CMK (cell line): ENCODE measurements at places on chromosomes 16 and 17.
A peak's percentile ranks its signal among the peaks of the same experiment; 100 is the strongest.

- DNase-seq, result no peak
Observed at GRCh38 chr16:24984903-24985675, 30.1 kb downstream of the ARHGAP17 start.

- no peak for DNase-seq
Observed at GRCh38 chr17:78993241-78993956, 13.7 kb upstream of the LGALS3BP start.

- DNase-seq, result peak; percentile 22
Observed at GRCh38 chr16:71499775-71500364, 10.7 kb upstream of the ZNF19 start.

- DNase-seq, result no peak
Observed at GRCh38 chr17:65453204-65453931, 108.1 kb downstream of the AXIN2 start.

DNA sequence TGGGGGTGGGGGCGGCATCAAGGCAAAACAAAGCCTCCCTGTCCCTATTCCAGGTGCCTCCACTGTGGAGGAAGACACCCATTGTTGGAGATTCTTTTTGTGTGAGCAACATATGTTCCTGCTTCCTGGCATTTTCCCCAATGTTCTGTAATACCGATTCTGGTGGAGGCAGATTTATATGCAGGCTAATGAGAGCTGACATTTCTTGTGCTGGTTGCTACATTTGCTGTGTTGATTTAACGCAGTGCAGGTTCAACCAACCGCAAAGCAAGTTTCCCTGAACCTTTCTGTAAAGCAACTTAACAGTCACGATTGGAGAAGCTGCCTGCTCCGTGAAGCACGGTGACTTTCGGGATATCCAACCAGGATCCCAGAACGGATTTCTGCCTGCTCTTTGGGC, 260.5 kb downstream of the CBLN1 start:
- no peak for DNase-seq

DNA sequence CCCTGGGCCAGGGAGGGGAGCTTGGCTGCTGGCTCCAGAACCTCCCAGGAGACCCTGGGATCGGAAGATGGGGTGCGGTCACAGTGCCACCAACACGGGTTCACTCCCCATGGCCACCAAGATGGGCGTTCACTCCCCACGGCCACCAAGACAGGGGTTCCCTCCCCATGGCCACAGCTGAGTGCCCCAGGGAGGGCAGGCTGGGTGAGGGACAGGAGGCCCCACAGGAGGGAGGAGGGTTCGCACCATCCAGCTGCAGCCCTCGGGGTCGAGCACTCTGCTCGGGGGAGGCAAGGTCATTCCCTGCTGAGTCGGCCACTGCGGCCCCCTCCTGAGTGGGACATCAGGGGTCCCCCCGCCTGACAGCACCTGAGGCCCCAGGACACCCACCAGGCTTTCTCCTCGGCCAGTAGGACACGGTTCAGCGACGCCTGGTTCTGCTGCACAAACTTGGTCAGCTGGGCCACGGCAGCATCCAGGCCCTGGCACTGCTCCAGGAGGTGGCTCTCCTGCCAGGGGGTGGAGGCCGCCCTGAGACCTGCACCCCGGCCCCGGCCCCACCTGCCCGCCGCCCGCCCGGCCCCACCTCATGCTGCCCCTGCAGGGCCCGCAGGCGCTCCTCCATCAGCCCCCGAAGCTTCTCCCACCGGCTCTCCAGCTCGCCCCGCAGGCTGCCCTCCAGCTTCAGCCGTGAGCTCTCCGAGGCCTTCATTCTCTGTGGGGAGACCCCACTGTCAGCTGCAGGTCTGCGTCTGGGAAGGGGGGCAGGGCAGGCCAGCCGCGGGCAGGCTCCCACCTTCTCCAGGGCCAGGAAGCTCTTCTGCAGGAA, 5.9 kb downstream of the CCDC154 start:
- DNase-seq, result no peak

GRCh38 chr17:81821603-81822311, 11.3 kb downstream of the MCRIP1 start:
- DNase-seq, result peak; percentile 70

- no peak for DNase-seq
Observed at GRCh38 chr17:70041061-70041460, 34.0 kb upstream of the KCNJ16 start.

GRCh38 chr16:11140466-11140865, 115.5 kb downstream of the SOCS1 start:
- DNase-seq, result no peak

- peak; percentile 73 for DNase-seq
Observed at GRCh38 chr17:28547623-28548416, 4.6 kb downstream of the UNC119 start.

DNA sequence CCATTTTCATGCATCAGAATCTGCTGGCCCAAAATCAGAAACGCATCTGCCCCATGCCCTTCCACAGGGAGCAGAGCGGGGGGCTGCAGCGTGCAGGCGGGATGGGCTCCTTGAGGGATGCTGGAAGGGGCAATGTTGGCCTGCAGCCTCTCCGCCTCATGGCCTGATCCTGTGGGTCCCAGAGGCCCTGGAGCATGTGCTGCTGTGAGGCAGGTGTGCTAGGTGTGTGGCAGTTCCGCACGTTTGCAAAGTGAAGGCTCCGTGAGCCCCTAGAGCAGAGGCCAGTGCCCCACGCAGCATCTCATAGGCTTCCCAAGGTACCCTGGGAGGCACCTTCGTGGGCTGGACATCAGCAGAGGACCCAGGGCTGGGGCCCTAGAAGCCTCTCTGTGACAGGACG, 36.4 kb upstream of the CDH15 start:
- no peak for DNase-seq

DNA sequence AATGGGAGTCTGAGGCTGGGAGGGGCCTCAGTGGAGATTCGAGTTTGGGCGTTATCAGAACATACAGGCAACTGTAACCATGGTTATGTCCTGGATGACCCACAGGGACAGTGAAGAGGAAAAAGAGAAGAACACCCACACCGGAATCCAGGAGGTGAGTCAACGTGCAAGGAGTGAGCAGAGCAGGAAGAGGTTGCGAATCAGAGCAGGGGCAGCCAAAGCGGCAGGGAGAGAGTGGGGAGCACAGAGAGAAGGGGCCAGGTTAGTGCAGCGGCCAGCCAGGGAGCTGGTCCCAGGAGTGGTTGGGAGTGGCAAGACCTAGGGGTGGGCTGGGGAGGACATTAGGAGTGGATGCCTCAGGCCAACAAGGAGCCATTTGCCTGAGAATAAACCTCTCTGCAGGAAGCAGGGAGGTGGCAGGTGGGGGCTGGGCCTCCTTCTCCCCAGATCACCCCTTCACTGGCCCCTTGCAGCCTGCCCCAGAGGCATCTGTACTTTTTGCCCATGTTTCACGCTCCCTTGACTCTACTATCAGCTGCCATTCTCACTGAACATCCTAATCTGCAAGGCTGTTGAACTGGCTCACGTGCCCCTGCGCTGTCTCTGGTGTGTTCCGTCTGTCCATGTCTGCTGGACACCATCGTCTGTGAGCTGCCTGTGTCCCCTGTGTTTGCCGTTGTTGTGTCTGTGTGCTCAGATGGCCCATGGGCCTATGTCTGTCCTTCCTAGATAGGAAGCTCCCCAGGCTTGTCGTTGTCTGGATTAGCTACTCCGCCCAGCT, 5.1 kb downstream of the KRT13 start:
- DNase-seq, result no peak

GRCh38 chr16:14527411-14528044, 102.5 kb downstream of the PARN start:
- no peak for DNase-seq

DNA sequence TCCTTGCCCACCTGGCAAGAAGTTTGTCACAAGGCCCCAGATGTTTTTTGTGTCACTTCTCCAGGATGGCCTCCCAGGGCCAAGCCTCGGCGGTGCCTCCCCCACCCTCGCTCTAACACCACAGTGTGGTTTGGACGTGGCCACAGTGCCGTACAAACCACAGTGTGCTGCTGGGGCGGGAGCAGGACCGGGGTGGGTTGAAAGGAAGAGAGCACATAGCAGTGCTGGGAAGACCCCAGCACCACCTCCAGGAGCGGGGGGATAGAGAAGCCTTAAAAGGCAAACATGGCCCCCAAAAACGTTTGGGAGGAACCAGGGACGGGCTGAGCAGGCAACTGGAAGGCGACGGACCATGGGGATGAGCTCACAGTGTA, 5.0 kb upstream of the BCL6B start:
- no peak for DNase-seq

GRCh38 chr16:919658-920050, 51.1 kb downstream of the LMF1 start:
- no peak for DNase-seq

DNA sequence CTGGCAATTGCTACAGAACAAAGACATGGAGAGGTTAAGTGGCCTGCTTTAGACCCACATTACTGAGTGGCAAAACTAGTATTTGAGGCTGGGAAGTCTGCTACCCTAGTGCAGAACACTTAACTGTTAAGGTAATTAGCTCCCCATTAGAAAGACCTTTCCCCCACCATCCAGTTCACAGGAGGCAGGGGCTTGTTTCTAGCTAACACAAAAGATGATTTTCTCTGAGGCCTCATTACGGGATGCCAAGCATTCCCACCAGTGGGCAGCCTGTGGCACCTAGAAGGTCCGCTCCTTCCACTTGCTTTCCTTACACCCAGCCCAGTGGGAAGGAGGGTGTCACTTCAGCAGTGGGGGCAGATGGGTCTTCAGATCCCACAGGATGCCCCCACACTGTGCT, 99.1 kb downstream of the RBFOX1 start:
- no peak for DNase-seq

DNA sequence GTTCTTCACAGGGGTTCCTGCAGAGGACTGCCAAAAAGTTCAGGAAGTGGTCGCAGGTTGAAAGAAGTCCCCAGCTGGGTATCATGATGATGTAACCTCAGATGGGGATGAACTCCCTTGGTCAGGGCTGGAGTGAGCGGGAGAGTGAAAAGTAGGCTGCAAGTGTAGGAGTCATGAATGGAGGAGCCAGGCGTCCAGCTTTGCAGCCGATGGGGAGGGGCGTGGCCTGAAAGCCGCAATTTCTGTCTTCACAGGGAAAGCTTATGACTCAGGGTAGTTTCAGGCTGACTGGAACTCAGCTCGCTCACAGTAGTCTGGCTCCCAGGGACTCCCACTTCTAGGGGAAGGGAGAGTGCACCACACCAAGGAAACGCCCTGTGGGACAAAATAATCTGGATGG, 70.0 kb upstream of the HS3ST3A1 start:
- no peak for DNase-seq

- no peak for DNase-seq
Observed at GRCh38 chr16:2857451-2858244, at the start of gene PRSS22. Gene PRSS22, minus strand, starts transcription at chr16:2858170. Its CDS starts 66 bp downstream, at chr16:2858104.

DNA sequence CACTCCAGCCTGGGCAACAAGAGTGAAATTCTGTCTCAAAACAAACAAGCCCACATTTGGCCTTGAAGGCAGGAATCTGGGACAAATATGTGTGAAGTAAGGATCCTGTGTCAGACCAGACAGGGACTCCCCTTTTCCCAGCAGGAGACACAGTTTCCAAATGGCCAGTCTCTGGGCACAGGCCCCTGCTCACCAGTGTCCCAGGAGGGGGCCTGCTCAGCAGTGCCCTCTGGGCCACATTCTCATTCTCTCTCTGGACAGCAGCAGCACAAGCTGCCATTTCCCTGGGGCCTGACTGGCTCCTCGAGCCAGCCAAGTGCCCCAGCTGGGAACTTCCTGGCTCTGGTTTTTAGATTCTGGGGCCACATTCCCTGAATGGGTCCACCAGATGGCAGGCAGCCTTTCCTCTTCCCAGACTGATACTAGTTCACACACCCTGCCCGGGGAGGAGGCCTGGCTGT, 11.7 kb upstream of the MNT start:
- DNase-seq, result no peak

DNA sequence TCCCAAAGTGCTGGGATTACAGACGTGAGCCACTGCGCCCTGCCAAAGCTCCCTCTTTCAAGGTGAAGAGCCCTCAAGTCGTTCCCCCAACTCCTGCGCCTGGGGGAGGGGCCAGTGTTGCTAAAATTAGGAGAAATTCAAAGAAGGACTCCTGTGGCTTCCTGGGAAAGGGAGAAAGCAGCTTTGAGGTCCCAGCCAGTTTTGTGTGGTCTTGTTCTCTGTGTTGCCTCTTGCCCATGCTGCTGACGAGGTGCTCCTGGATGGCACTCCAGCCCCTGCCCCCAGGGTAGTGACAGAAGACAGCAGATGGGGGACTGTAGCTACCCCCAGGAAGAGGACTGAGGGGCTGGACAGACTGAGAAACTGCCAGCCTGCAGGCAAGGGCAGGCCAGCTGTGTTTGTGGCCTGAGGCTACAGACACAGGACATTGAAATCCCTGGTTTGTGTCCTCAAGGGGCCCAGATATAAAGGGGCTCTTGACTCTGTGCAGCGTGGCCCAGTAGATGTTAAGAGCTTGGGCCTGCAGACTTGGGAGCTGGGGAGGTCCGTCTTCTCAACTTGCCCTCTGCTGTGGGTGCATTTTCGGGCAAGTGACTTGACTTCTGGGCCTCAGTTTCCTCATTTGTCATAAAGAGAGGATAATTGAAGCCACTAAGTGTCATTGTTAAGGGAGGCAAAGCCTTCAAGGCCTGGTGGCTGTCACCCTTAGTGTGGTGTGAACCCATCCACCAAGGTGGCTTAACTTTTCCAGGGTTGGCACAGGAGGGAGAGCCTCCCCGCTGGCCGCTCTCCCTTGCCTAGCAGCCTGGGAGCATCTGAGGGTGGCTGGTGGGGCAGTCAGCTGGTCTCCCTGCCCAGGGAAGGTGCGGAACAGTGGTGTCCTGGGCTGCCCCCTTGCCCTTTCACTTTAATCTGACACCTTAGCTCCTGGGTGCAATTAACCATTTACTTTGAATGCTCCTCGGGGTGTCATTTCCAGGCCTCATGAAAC, 4.1 kb downstream of the UBALD2 start:
- DNase-seq, result no peak

DNA sequence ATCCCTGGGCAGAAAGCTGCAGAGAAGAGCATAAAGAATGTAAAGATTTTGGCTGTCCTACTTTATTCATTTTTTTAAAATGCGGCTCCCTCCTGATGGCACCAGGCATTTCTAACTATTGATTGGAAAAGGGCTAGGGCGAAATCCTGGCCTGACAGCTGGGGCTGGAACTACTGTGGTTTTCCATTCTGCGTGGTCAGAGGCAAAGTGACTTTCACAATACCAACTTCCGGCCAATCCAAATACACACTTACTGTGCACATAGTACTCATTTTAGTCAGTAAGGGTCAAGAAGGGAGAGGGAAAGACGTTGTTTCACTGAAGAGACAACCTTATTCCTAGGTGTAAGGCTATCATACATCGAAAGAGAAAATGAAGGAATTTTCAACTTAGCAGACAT, 113.8 kb upstream of the PMFBP1 start:
- no peak for DNase-seq

- no peak for DNase-seq
Observed at GRCh38 chr16:82880346-82880745, 253.6 kb downstream of the CDH13 start.

DNA sequence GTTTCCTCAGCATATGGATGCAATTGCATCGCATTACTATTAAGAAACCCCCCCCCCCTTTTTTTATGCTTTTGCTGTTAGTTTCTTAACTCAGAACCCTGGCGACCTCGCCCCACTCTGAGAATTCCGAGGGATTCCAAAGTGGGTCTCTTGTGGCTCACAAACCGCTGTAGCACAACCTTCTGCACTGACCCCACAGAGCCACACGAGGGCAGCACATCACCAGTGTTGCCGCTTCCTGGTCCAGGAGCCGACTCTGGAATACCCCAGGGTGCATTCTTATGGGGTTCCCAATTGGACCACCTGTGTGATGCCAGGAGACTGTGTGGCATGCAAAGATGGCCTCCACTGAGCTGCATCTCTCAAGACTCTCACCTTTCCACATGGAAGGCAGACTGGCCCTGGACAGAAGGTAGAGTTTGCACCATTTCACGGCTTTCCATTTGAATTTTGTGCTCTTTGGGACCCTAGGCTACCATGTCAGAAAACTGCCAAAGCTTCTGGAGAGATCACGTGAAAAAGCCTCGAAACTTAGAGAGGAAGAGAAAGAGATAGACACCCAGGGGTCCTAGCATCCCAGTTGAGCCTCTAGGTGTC, 432.7 kb upstream of the ASIC2 start:
- no peak for DNase-seq
